ENCODE measurements at places on chromosomes 7 and 10.

- DNase-seq = no peak
These were observed 62.2 kb downstream of the MPLKIP start for GRCh38 chr7:40072268-40072667.

DNA sequence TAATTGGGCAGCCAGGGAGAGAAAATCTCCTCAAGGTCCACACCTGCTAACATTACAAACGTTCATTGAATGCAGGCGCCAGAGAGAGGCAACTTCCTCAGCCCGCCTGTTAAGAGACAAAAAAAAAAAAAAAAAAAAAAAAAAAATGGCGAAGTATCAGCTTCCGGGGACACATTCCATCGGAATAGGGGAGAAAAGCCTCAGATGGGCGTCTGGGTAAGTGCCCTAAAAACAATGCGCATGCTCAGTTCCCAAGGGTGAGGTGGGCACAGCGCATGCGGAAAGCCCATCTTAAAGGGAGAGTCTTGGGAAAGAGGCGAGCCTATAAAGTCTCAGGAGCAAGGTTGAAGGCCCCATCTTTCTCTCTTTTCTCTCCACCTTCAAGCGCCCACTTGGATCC is 1139.7 kb upstream of the CELF2 start:
- no peak for DNase-seq

- no peak for DNase-seq
These were observed 7.7 kb upstream of the GTPBP4 start for GRCh38 chr10:980468-981093.

DNA sequence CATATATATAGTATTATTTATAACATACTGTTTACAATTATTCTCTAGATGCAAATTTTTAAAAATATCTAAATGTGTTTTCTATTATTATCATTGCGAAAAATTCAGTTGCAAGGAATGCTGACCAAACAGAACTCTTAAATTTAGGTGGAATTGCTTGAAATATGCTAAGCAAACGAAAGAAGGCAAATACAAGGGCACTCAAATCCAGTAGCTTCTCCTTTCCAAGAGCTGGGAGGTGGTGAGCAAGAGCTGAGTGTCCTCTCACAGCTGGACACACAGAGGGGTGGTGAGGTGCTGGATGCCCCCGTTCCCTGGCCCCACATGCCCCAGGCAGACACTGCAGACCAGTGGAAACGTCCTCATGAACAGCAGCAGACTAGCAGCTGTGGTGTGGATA is 166.0 kb downstream of the TAX1BP1 start:
- no peak for DNase-seq

GRCh38 chr7:2860627-2861133 is 16.6 kb upstream of the GNA12 start:
- no peak for DNase-seq

DNA sequence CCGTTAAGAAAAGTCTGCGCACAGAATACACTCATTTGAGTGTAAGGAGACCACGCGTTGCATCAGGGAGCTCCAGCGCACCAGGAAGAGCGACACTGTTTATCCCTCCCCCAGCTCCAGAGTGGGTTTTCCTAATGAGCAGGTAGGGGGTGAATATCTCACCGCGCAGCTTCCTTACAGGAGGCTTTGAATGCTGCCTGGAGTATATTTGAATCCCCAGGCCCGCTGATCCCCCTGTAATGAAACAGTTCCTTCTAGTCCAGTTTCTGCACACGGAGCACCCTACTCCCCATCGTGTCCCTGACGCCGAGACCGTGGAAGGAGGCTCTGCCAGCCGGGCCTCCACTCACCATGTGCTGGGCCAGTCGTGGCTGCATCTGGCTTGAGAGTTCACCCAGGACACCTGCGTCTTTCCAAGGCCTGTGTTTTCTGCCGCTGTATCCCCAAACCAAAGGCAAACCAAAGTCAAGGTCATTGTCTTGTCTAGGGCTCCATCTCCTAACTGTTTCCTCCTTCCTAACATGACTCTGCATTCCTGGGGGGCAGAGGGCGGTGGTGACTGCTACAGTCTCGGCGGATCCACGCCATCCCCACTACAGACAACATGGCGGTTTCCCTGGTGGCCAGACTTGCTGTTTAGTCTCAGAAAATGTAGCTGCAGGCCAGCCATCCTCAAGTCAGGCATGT is 167.8 kb downstream of the USP6NL start:
- no peak for DNase-seq

GRCh38 chr10:86944907-86945306 is 12.5 kb downstream of the MMRN2 start:
- DNase-seq = no peak

GRCh38 chr7:135353832-135354231 is 120.2 kb downstream of the STRA8 start:
- no peak for DNase-seq

- DNase-seq = no peak
These were observed 54.6 kb upstream of the STARD3NL start for GRCh38 chr7:38123494-38123893.

- DNase-seq = no peak
These were observed 195.0 kb upstream of the STK17A start for GRCh38 chr7:43387932-43388331.

DNA sequence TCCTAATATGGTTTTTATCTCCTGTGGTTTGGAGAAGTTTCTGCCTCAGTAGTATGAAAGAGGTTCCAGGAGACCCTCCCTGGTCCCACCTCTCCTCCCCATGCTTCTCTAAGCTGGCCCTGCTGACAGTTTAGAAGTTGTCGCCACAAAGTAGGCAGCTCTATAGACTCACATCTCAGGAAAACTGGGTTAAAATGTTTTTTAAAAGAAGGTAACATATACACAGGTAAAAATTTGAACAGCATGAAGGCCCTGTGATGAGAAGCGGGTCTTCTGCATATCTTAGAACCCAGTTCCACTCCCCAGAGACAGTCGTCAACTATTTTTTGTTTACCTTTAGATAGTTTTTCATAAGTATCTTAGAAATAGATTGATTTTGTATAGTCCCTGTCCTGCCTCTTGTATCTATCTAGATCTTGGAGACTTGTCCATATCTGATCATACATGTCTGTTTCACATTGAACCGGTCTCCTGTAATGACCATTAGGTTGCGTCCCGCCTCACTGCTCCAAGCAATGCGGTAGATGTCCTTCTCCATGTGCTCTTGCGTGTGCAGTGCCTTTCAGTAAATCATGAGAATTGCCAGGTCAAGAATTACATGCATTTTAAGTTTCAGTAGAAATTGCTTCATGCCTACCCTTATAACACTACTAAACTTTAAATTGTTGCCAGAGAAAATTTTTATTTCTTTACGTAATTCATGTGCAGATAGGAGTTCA is 2.2 kb downstream of the DUSP5 start:
- peak; percentile 58 for DNase-seq

GRCh38 chr7:140656548-140657515 is 15.9 kb upstream of the ADCK2 start:
- peak; percentile 70 for DNase-seq

DNA sequence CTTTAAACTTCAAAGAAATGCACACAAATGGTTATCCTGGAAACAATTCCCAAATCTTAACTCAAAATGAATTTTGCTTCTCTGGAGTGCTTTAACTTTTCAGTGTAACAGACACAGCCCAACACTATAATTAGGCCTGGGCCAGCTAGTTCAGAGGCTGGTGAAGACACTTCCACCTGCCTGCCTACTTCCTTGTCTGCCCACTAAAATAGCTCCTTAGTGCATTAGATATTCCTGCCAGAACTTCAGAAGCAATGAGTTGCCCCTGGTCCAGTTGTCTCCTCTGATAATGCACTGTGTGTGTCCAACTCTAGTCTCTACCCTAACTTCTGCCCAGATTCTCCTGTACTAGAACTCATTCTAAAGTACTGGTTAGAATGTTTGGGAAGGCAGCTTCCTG is 150.9 kb upstream of the PRSS58 start:
- DNase-seq = no peak

DNA sequence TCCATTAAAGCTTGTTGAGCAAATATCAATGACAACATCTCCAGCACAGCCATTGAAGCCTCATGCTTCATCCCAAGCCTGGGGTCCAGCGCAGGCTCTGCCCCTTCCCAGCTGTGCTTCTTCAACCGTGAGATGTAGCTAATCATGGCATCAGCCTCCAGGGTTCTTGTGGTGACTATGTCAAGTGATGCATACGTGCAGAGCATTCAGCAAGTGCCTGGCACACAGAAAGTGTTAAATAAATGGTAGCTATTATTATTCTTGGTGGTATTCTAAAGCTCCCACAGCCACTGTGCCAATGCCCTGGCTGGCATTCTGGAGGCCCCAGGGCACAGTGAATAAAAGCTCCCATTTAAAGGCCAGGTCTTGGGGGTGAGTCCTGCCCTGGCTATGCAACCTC is 146.6 kb downstream of the WDR11 start:
- no peak for DNase-seq

- DNase-seq = no peak
These were observed 58.9 kb downstream of the HIPK2 start for GRCh38 chr7:139718859-139719258.

DNA sequence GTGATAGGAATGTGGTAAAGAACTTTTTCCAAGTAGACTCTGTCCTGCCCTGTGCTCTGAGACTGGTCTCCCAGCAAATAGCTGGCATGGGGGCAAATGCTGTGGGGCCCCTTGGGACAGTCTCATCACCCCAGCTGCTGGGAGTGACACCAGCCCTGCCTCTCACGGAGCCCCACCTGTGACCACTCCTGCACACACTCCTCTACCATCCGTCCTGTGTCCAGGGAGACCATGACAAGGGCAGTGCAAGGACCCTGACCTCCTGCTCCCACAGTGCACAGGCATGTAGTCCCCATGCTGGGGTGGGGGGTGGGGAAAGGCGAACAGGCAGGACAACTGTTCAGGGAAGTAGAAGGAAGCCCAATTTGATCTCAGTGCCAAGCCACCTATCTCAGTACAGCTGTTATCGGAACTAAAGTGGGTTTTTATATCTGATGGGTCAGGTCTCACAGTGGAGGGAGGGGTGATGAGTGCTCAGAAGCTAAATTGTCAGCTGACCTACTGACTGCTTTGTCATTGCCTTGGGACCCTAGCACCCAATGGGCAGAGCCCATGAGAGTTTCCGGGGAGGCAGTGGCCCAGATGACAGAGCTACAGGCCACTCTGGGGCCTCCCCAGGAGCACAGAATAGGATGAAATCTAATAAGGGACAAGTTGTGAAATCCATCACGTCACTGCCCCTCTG is 24.5 kb downstream of the VSTM4 start:
- DNase-seq = no peak

GRCh38 chr7:121452389-121452788 is 56.3 kb upstream of the FAM3C start:
- no peak for DNase-seq

DNA sequence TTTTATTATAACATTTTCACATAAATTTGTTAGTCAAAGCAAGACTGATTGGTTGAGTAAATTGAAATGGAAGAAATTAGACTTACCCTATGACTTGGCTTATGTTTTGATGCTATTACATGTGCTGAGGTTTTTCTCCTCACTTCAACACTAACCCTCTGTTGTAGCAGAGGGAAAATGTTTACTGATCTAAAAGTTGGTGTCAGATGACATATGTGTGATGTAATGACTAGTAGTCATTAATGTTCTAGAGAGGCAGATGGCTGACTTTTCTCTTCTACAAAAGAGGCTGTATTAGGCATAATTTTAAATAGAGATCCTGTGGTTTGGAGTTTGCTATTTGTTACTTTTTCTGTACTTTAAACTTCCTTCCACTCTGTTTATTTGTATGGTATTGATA is 266.0 kb downstream of the BBS9 start:
- DNase-seq = peak; percentile 60

DNA sequence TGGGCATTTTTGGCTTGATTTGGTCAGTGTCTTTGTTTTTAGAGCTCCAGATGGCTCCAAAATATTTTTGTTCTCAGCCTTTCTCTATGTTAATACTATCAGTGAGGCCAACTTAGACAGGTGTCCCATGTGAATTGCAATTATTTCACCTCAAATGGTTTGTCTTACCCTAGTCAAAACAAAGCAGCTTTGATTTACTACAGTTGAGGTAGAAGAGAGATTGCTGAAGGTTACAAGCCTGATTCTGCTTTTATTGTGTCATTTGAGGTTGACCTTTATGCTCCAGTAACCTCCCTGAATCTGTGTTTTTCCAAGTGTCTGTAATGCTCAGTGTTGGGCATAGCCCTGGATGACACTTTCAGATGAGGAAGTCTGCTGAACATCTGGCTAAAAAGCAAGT is 882.9 kb downstream of the NRG3 start:
- DNase-seq = no peak

DNA sequence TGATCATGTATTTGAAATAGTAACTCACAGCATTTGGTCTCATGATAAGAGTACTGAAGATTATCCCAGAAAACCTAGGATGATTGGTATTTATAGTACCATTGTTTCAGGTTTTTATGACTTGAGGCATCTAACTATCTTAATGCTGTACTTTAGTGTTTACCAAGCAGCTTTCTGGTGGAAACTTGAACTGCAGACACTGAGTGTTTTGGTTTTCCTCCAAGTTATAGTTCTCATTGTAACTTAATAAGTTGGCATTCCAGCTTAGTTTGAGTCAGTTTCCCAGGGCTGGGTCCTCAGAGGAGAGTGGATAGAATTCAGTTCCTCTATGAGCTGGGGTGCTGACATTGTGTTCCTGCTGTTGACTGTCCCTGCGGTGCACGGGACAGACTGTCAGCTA is 50.4 kb downstream of the SEC23IP start:
- DNase-seq = peak; percentile 57

GRCh38 chr10:23088609-23089008 is 6.8 kb upstream of the MSRB2 start:
- DNase-seq = no peak

- DNase-seq = no peak
These were observed 592.3 kb downstream of the SH2D4B start for GRCh38 chr10:81130014-81130413.

DNA sequence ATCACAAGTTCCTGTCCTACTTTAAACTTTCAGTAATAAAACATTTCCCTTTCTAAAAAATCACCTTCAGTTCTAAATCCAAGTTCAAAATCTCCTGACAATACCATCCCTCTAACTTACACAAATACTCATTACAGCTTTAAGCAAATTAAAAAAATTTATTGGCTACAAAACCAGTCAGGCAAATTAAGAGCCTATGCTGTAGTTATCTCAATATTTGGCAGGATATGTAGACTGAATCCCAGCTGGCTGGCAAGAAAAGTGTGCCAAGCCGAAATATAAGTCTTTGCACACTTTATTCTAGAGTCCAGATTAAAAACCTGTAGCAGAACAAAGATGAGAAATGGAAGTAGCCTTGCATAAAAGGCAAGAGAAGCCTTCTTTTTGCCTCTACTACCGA is 9.5 kb downstream of the WAPL start:
- no peak for DNase-seq

DNA sequence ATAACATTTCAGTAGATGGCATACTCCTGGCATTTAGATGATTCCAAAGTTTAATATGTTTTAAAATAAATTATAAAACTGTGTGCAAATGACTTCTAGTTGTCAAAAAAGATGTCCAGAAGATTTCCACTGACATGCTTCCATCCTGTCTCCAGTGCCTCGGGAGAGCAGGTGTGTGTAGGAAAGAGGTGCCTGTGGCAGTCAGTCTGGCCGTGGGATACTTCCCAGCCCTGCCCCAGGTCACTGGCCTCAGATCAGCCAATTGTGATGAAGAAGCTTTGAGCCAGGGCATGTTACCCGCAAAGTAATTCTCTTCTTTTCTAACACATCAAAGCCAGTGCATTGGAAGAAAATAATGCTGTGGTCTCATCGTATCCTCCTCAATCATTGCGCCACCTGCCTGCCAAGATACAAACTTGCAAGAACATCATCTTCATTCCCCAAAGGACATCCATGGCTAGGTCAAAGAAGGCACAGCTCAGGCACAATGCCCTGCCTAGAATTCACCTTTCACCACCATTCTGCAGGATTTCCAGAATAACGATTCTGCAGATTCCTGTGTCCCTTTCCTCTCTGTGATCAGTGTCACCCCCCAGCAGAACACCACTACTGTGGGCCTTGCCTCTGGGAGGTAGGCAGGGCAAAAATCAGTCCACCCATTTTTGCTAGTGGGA is 6.3 kb upstream of the KCNMA1 start:
- DNase-seq = peak; percentile 73

All from IMR-90 (cell line).